Karpas-422 (cell line): ENCODE measurements at places on chromosomes 11 and 22. TPM values are rescaled to one million over a fixed set of nuclear protein-coding genes. Genes with fewer than 3 reads are reported as not detected.

GRCh38 chr11:17734986-17735817 lies 621 bp downstream of the KCNC1 start:
- DNase-seq: peak; percentile 67

- no peak for DNase-seq
Observed at GRCh38 chr11:15579287-15580001, 464.7 kb downstream of the INSC start.

The BRSK2 gene
- total RNA-seq: not detected in 2 replicates

The MIAT gene
- 1.5 and 2.6 TPM in 2 replicates for total RNA-seq

DNA sequence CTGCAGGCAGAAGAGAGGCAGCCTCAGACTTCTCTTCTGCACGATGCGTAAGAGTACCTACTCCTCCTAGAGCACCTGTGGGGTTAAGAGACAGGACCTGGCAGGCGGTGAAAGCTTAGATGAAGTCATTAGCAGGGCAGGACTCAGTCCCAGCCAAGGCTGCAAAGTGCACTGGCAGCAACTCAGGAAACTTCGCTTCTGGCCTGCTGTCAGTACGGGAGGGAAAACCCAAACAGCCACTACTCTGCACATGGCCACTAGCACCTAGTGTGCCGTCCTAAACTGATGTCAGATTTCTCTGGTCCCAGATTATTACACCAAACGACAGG lies 8.8 kb upstream of the KLHL35 start:
- no peak for DNase-seq

The APOBEC3C gene
- 6.2 TPM in 2 replicates for total RNA-seq

The LIF gene
- total RNA-seq: not detected in 2 replicates

DNA sequence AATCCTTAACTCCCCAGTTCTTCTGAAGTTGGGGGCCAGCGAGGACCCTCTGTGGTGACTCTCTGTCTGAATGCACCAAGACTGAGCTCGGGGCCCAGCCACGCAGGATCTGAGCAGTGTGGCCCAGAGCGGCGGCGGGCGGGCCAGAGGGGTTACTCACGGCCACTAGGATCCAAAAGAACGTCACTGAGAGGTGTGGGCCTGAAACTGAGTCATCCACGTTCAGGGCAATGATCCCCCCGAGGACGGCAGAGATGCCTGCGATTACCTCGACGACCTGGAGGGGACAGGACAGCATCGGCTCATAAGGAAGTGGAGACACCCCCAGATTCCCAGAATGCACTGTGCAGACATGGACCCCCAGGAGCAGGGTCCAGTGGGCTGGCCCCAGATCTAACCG lies 11.2 kb downstream of the MLC1 start:
- no peak for DNase-seq

The APOA5 gene
- not detected in 2 replicates for total RNA-seq

The BIK gene
- total RNA-seq: 0.71 TPM in 1 of 2 replicates, not detected in the other

DNA sequence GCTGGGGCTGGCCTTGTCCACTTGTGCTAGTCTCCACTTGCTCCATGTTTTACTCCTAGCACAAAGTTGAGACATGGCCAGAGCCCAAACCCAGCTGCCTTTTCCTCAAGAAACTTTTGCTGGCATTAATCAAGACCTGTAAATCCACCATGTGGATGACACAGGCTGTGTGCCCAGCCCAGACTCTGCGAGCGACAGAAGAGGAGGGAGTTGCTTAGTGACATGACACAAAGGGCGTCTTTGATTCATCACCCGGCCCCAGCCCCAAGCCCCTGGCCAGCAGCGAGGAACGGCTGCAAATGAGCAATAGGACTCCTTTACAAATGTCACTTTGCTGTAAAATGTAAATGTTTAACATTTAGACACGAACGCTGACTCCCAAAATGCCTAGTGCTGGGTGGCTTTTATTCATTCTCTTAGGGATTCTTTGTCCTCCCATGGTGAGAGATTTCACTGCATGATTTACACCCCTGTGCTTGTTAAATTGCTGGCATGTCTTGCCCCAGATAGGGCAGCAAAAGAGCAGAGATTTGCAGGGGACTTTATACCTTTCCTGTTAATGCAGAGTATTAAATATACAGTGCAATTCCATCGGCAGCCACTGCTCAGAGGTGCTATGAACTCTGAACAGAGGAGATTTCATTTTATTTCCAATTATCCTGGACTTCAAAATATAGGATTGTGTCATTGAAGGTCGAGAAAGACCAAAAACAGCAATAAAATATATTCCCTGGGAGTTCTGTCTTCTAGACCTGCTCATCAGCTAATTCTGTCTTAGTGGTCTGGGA lies 263.6 kb upstream of the NCAM1 start:
- DNase-seq: no peak

The HBG1 gene
- not detected in 2 replicates for total RNA-seq

The LYVE1 gene
- not detected in 2 replicates for total RNA-seq

- DNase-seq: no peak
Observed at GRCh38 chr11:353179-353873, 16.0 kb upstream of the B4GALNT4 start.

DNA sequence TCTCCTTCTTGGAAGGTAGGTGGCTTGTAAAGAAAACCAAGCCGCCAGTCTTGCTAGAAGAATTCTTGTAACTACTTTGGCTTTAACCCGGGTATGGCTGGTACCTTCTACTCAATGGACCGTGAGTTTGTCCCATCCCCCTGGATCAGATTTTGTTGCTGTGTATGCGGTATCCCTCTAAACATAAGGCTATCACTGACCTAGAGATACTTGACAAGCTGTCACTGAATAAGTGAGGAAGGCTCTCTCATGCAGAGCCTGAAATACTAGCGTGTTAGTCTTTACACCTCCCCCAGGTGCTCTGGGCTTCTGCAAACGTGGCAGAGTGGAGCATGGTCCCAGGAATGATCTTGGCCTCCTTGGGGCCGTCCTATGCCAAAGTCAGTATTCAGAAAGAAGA lies 34.5 kb downstream of the GLB1L2 start:
- no peak for DNase-seq

DNA sequence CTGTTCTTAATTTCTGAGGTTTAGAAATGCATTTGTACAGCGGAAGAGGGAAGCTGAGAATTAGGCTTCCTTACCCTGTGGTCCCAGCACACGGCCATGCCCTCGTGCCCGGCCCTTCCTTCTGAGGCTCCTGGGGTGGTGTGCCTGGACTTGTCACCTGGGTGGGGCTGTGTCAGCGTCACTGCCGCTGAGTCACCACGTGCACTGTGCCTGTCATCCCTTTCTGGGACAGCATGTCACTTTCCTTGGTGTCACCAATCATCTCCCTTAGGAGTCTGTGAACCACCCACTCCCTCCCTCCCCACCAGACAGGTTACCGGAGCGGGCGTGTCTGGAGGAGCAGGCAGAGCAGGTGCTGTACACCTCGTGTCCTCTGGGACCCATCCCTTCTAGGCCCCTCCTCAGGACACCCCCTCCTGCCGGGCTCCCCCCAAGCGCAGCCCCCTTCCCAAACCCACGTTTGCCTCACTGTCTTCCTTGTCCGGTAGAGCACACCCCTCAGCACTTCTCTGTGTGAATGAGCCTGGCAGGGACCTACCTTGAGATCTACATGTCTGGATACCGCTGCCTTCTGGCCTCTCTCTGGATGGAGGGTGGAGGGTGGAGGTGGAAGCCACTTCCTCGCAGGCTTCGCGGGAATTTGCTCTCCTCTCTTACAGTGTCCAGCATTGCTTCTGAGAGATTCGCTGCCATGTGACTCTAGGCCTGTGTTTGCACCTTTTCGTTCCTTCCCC lies 367.6 kb downstream of the TBC1D22A start:
- DNase-seq: no peak

DNA sequence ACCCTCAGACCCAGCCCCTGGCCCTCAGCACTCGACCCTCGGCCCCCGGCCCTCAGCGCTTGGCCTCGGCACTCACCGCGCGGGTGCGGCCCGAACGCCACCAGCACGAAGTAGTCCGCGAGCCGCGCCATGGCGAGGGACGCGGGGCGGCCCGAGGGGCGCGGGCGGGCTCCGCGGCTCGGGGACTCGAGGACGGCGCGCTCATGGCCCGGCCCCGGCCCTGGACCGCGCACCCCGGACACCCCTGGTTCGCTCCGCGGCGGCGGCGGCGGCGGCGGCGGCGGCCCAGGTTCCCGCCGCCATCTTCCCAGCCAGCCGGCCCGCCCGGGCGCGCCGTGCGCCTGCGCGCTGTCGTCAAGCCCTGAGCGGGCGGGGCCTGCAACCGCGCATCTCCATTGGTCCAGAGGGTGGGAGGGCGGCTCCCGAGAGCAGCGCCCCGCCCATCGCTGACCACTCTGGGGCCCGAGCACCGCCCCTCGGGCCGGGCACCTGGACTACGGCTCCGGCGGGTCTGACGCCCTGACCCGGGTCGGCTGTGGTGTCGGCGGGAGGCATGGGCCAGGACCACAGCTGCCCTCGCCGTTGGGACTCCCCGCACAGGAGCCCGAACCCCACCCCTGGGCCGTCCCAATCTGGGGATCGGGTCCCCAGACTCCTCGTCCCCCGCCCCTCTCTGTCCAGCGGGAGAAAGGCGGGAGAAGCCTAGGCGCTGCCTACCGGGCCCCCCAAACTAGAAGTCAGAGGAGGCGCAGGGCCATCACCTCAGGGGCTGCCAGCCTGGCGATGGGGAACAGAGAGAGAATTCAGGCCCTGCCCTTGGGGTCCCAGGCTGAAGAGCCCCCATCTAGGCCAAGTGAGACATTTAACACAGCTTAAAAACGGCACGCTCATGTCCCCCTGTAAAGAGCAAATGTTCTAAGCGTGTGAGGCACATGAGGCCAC lies at the start of gene SBF1:
TSS of gene SBF1 (minus strand) at position 326 of the 942 bp plus-strand sequence. CDS start at position 131, 195 bp downstream.
- peak; percentile 95 for DNase-seq

The VSIG2 gene
- not detected in 2 replicates for total RNA-seq

DNA sequence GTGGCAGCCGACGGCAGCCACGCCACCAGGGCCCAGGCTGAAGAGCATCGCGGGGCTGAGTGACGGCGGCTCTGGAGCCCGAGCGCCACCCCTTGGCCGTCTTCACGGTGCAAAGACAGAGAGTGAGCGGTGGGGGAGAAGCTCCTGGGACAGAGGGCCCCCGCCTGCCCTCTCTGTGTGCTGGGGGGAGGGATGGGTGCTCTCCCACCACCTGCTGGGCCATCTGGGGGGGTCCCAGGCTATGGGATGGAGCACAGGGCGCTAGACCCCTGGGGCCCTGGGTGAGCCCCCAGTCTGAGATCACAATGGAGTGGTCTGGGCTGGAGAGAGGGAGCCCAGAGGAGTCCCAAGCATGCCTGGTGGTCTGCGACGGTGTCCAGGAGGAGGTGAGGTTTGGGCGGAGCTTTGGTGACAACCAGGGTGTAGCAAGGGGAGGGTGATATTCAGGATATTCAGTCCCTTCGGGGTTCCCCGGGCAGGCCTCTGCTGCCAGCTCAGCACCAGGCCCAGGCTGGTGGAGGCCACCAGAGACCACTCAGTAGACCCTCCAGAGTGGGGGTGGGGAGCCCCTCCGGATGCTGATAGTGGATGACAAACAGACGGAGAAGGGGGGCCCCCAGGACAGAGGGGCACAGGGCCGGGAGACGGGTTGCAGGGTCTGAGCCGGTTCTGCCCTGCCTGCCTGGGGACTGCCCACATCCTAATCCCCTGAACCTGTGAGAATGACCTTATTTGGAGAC lies 78.1 kb upstream of the PRR5 start:
- peak; percentile 61 for DNase-seq
